Activated CD4-positive, CD25-positive, alpha-beta regulatory T cell treated with anti-CD3 and anti-CD28 coated beads, Interleukin-2, amount 50 U/mL, for 16 hours (primary cell): ENCODE measurements at places on chromosomes 6 and 20.

DNA sequence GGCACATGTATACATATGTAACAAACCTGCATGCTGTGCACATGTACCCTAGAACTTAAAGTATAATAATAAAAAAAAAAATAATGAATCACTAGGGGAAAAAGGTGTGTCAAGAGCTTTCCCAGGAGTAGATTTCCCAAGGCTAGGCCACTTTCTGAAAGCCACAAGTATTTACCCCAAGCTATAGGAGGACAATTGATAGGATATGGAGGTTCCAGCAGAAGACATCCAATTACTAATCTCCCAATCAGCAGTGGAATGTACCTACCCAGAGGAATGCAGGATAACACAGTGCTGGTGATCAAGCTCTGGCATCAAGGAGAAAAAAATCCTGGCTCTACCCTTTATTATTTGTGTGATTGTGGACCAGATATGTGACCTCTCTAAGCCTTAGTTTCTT is 562.7 kb downstream of the RFPL4B start:
- DNase-seq: no peak

DNA sequence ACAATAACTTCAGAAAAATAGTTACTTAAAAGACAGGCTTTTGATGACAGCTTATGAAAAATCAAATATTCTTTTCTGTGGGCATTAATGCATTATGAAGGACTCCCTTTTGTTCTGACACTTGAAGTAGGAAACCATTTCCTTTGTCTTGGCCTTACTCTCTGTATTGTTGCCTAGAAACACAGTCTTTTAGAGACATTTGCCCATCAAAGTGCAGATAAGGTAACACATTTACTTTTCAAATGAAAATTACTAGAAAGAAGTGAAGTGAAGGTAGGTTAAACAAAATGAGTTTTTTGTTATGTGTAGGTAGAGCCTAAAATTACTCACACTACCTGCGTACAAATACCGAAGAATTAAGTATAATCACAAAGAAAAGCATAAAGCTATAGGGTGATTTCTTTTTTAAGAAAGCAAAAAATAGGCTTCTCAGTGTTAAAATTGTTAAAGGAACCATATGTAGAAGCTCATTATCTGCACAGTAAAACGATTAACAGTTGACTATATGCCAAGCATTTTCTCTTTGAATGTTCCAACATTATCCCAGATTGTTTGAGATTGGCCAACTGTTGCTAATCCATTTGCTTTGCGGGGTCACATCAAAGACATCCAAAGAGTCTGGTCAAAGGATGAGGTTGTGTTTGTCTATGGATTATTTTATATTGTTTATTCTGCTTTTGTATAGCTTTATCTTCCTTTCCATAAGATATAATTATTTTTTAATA is 542.0 kb upstream of the RNF217 start:
- DNase-seq: no peak

DNA sequence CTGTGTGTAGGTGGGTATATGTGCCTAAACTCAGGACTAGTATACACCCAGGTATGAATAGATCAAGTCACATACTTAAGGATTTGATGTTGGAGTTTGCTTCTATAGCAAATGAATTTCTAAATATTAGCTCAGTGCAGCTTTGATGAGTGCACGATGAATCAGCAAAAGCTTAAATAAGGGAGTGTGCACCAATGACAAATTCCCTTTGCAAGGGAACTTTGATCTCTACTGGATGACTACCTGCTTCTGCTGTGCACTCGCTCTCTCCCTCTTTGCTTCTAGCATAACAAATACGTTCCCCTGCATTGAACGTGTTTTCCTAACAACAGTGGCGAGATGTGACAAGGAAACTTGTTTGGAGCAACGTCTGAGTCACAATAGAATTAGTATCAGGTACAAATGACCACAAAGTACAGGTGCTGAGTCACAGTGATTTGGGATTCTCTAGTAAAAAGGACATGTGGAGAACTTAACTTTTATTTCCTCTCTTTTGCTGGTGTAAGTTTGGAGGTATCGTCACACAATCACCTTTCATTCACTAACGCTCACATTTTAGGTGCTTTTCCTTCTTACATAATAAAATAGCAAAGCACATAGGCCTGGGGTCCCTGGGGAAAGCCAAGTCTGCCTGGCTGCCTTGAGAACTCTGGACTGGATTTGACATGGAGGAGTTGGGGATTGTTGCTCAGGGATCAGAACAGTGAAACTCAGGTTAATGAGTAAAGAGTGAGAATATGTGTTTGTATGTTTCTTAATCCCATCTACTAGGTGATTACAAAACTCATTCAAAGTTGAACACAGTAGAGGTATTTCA is 49.7 kb downstream of the KLHL31 start:
- no peak for DNase-seq

DNA sequence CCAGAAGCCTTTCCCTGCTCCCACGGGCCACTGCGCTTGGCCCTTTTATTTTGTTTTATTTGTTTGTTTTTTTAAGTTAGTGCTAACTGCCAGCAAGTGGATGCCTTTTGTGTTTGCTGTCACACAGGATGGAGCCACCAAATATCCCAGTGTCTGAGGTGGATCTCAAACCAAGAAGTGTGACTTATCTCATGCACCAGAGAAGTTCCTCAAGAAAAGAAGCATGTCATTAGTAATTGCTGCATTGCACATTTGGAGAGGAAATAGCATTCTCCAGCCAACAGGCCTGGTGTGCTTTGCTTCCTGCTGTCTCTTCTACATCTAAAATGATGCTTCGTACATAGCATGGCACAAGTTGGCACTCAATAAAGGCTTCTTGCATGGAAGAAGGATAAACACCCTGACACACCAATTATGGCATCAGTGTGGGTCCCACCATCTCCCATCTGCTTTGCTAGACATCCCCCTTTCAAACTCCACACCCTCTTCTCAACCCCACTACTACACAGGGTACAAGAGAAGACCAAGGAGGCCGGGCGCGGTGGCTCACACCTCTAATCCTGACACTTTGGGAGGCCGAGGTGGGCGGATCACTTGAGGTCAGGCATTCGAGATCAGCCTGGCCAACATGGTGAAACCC is 1.9 kb upstream of the ATP9A start:
- no peak for DNase-seq

GRCh38 chr6:26220145-26220970 is 133.1 kb downstream of the HFE start:
- no peak for DNase-seq

GRCh38 chr20:58890518-58891085 is 38.1 kb downstream of the GNAS start:
- peak; percentile 32 for DNase-seq

- no peak for DNase-seq
Measured at GRCh38 chr6:154909821-154910220, 85.3 kb upstream of the TIAM2 start.

GRCh38 chr20:18466574-18466893 is 296 bp downstream of the DZANK1 start:
- DNase-seq: no peak

- DNase-seq: no peak
Measured at GRCh38 chr20:31578448-31579138, 26.5 kb upstream of the ID1 start.

- DNase-seq: no peak
Measured at GRCh38 chr6:6885521-6886170, 222.1 kb upstream of the RREB1 start.

GRCh38 chr20:8330785-8331695 is 199.0 kb downstream of the PLCB1 start:
- no peak for DNase-seq

DNA sequence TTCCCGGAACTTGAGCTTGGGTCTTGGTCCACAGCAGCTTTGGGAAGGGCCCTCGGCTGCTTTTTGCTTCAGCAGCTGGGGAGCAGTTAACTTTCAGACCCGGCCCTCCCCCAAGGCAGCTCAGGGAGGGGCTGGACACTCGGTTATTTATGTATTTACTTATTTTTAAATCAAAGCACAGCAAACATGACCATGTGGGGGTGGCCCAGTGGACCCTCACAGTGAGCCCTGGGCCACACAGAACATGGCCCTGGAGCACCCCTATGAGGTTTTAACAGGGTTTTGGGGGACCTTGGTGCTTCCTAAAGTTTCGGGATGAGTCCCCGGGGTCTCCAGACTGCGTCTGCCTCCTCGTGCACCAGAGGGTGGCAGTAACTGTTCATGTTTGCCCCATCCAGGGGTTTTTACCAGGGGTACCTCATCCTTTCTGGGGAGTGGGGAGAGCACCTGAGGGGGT is 26.6 kb upstream of the NPBWR2 start:
- no peak for DNase-seq

GRCh38 chr6:137493218-137494038 is 766 bp downstream of the OLIG3 start:
- no peak for DNase-seq

DNA sequence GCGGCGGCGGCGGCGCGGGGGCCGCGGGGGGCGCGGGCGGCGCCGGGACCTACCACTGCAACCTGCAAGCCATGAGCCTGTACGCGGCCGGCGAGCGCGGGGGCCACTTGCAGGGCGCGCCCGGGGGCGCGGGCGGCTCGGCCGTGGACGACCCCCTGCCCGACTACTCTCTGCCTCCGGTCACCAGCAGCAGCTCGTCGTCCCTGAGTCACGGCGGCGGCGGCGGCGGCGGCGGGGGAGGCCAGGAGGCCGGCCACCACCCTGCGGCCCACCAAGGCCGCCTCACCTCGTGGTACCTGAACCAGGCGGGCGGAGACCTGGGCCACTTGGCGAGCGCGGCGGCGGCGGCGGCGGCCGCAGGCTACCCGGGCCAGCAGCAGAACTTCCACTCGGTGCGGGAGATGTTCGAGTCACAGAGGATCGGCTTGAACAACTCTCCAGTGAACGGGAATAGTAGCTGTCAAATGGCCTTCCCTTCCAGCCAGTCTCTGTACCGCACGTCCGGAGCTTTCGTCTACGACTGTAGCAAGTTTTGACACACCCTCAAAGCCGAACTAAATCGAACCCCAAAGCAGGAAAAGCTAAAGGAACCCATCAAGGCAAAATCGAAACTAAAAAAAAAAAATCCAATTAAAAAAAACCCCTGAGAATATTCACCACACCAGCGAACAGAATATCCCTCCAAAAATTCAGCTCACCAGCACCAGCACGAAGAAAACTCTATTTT is 2.0 kb downstream of the FOXC1 start:
- no peak for DNase-seq

GRCh38 chr6:79699606-79700005 is 68.5 kb downstream of the SH3BGRL2 start:
- no peak for DNase-seq

GRCh38 chr20:21496452-21496851 is 17.4 kb downstream of the NKX2-2 start:
- DNase-seq: no peak

GRCh38 chr6:108797951-108798669 is 50.1 kb upstream of the ARMC2 start:
- no peak for DNase-seq

DNA sequence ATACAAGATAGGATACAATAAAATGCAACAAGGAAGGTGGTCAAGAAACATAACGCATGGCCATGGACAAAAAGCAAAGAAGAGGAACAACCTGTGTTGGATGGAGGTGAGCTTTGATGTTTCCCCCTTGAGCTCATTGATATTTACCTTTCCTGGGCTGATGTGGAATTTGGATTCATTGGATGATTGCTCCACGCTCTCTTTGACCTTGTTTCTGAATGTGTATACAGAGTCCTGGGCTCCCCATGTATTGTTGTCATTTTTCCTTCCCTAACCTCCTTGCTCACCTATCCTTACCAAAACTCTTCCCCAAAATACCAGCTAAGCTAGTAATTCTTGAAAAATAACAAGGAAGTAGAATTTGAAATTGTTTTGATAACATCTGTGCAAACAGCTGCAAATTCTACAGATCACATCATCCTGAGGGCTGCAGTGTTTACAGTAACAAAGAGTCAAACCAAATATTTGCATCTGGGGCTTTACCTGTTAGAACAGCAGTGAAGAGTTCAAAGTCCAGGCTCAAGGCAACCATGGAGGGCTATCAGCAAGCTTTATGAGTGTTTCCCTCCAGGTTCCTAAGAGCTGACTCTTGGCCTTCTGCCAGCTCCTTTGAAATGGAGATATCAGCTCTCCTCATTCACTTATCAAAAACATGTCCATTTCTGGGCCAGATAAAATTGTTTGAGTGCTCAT is 214.3 kb upstream of the MARCKS start:
- no peak for DNase-seq

GRCh38 chr6:30670760-30671527 is 1.9 kb downstream of the DHX16 start:
- no peak for DNase-seq

DNA sequence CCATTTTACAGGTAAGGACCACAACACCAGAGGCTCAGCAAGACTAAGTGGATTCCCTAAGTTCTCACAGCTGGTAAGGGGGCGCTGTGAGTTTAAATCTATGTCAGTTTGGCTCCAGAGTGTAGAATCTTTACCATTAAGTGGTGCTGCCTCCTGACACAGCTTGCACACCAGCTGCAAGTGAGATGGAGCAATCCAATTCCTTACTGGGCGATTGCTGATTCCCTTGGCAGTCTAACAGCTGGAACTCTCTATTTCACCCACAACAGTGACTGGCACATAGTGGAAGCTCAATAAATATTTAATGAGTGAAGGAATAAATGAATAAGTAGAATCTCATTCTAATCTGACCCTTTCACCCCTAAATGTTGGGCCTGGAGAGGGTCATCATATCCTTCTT is 176.7 kb downstream of the CLIC5 start:
- DNase-seq: no peak

GRCh38 chr6:135018941-135019340 is 35.7 kb downstream of the HBS1L start:
- no peak for DNase-seq

- no peak for DNase-seq
Measured at GRCh38 chr20:6469695-6470094, 297.8 kb upstream of the BMP2 start.

DNA sequence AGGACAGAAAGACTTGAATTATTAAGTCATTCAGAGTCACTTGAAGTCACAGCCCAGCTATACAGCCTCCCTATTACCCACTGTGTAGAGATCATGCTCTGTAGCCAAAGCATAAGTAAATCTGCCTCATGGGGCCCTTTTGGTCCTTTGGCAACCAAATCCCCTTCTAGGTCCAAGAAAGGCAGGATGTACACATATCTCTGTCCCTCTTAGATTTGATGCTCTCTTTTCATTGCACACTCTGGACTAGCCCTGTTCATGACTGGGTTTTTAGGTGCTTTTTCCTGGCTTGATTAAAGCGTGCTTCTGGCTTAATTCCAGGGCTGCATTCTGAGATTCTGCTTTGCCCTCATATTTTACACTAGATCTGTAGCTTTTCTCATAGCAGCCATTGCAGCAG is 296.8 kb downstream of the TENT5A start:
- no peak for DNase-seq

DNA sequence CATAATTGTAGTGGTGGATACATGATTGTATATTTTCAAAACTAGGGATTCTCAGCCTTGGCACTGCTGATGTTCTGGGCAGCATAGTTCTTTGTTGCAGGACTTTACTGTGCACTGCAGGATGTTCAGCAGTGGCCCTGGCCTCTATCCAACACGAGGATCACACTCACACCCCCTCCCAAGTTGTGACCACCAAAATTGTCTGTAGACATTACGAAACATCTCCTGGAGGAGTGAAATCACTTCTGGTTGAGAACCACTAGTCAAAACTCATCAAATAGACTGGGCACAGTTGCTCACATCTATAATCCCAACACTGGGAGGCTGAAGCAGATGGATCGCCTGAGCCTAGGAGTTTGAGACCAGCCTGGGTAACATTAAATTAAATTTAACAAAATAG is 123.1 kb upstream of the CDYL start:
- no peak for DNase-seq
